ENCODE measurements at places on chromosomes 4 and X. TPM values are rescaled to one million over a fixed set of nuclear protein-coding genes. Genes with fewer than 3 reads are reported as not detected.
A peak's percentile ranks its signal among the peaks of the same experiment; 100 is the strongest.

The PJA1 gene
- polyA plus RNA-seq: 91.9 TPM

The NSUN7 gene
- 11.5 TPM for polyA plus RNA-seq

The MND1 gene
- polyA plus RNA-seq: 20.1 TPM

The PAGE2B gene
- not detected for polyA plus RNA-seq

The PF4V1 gene
- polyA plus RNA-seq: 0.53 TPM

DNA sequence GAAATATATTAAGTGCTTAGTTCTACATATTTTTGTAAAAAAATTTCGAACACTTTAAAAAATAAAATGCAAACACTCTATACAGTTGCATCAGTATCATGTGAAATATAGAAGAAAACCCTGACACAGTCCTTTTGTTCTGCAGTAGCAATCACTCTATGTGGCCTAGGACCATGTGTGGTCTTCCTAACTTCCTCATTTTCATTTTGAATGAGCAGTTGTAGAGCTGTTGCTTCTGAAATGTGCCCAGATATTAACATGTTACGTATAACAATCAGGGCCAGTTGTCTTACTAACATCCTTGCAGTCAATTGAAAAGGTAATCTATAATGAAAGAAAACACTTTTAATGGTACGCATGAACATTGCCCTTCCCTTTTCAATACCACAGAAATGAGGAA lies 107.9 kb downstream of the ZNF827 start:
- DNase-seq: no peak

DNA sequence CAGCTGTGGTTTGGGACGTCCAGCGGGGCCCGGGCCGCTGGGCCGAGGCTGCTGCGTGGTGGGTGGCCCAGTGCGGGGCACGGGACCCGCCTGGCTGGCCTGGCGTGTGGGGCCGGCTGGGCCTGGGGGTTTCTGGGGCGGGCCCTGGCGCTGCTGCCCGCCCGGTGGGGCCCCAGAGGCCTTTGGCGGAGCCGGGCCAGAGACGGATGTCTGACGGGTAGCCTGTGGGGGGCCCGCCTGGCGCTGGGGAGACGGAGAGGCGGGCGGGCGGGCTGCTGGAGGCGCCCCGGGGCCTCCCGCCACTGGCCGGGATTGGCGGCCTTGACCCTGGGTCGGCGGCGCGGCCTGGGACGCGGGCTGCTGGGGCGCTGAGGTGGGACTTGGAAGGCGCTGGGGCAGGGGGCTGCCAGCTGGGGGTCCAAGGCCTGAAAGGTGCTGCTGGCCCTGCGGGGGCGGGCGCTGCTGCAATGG lies 8.1 kb upstream of the TIMP1 start:
- DNase-seq: peak; percentile 47

- DNase-seq: no peak
Measured at GRCh38 chr4:136643416-136643815, 888.9 kb downstream of the PCDH18 start.

DNA sequence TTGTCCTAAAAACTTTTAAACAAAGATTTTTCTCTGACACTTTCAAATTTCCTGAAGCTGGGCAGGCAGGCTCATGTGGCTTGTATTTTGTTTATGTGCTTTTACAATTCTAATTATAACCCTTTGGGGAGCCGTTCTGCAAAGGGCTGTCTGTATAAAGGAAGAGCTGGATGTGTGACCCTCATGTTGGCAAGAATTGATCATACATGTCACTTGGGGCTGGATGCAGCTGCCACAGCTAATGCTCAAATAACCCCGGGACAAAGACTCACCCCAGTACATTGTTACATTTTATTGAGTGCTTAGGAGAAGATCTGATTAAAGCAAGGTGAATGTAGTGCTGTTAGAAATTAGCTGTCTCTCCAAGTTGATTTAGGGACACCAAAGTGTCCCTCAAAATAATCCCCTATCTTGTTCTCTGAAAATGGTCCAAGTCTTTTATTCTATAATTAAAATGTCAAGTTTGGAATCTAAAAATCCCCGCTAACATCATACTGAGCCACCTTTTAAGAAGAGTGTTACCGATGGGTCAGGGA lies 13.0 kb upstream of the DAPP1 start:
- no peak for DNase-seq

DNA sequence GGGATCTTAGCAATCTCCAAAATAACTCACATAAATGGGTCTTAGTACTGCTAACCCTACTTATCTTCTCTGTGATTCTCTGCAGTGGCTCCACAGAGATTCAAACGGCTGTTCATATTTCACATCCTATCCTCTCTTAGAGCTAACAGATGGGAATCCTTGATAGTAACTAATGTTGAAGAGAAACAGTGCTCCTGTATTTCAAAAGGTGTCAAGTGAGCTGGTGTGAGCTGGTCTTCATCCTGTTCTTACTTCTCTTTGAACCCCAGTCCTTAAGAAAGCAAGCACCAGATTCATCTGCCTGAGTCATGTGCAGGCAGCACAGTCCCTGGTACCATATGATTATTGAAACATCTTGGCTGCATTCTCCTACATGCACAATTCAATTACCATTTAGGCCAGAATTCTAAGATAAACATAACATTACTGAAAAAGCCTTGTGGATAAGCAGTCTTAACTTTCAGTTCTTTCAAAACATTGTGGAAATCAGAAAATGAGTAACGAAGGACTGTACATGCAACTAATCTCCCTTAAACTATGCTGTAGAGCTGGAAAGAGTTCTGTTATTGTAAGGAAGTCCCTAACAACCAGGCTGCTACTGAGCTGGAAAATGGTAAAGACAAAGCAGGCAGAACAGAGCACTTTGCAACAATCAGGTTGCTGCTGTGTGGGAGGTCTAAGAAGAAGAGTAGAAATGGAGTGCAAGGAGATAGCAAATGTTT lies 153.1 kb downstream of the NPNT start:
- peak; percentile 64 for DNase-seq

GRCh38 chr4:24615977-24616376 lies 31.6 kb upstream of the DHX15 start:
- DNase-seq: no peak

- DNase-seq: no peak
Measured at GRCh38 chr4:6180841-6181631, 19.3 kb downstream of the JAKMIP1 start.

GRCh38 chrX:6954836-6955235 lies 192.7 kb upstream of the STS start:
- DNase-seq: no peak

DNA sequence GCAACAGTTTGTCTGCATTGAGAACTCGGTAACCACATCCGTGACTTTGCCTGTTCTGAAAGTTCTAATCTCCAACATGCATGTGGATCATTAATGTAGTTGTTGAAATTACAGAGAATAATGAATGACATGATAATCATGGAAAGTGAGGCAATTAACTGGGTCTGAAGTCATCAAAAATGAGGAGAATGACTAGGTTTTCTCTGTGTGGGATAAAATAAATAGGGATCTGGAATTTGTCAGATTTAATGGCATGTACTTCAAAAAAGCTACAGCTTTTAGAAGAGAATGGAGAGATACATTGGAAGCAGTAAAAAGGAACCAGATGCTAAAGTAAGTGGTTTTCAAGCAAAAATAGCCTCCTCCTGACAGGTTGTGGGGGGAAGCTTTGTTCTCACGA lies 59.3 kb downstream of the AFM start:
- no peak for DNase-seq

- DNase-seq: peak; percentile 12
Measured at GRCh38 chrX:12080265-12080664, 58.0 kb upstream of the FRMPD4 start.

GRCh38 chr4:87049508-87049907 lies 114.7 kb downstream of the AFF1 start:
- DNase-seq: no peak

- no peak for DNase-seq
Measured at GRCh38 chrX:13691841-13692371, 3.0 kb downstream of the RAB9A start.

- DNase-seq: no peak
Measured at GRCh38 chr4:111775556-111776297, 369.5 kb upstream of the FAM241A start.

DNA sequence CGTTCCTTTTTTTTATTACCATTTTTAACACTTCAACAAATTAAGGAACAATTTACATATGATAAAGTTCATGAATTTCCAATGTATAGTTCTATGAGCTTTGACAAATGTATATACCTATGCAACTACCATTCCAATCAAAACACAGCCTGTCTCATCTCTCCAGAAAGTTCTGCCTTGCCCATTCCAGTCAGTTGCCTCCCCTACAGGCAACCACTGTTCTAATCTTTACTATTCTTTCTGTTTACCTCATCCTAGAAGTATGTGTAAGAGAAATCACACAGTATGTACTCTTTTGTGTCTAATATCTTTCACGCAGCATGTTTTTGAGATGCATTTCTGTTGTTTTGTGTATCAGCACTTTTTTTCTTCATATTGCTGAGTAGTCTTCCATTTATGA lies 224.9 kb downstream of the KIT start:
- no peak for DNase-seq

- DNase-seq: no peak
Measured at GRCh38 chrX:120334151-120334550, 22.9 kb upstream of the TMEM255A start.

- no peak for DNase-seq
Measured at GRCh38 chrX:49191574-49192011, 5.4 kb upstream of the PRICKLE3 start.

GRCh38 chr4:13893211-13893610 lies 265.7 kb upstream of the BOD1L1 start:
- DNase-seq: no peak

GRCh38 chr4:7705593-7705992 lies 234.1 kb downstream of the AFAP1 start:
- no peak for DNase-seq

DNA sequence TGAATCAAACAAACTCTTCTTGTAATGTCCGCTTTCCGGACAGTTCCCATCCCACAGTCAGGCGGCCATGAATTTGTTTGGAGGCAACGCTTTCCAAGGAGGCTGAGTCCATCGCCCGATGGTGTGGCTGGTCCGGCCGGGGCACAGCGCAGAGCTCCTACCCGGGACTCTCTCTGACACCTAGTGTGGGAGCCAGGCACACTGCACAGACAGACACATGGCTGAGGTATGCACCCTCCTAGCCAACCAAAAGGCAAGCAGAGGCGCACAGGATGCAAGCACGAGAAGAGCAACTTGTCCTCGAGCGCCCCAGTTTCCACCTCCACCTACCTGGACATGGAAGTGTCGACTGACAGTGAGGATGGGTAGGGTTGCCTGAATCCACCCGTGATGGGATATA lies 87.5 kb downstream of the LEF1 start:
- DNase-seq: no peak
